BE2C (cell line): ENCODE measurements at places on chromosomes 13 and 19.

GRCh38 chr13:69947582-69947981 is 160.0 kb upstream of the ATXN8OS start:
- peak; percentile 24 for DNase-seq

DNA sequence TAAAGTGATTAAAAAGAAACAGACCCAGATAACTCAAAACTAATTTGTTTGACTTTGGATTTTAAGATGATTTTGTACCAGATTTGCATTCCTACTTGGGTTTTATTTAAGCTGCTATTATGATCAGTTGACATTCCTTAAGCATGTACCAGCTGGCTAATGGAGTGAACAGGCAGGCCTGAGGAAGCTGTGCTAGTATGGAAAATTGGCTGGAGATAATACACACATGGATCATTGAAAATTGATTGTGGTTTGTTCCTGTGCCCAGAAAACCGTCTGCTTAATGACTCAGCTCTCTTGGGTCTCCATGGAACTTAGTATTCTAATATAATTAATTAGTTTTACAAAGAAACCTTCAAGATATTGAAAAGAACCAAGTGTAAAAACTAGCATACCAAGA is 22.6 kb downstream of the POLR1D start:
- DNase-seq, result no peak

- DNase-seq, result no peak
These were observed 2.3 kb downstream of the U2AF2 start for GRCh38 chr19:55656988-55657747.

GRCh38 chr13:71137101-71137500 is 729.9 kb downstream of the DACH1 start:
- DNase-seq, result no peak

DNA sequence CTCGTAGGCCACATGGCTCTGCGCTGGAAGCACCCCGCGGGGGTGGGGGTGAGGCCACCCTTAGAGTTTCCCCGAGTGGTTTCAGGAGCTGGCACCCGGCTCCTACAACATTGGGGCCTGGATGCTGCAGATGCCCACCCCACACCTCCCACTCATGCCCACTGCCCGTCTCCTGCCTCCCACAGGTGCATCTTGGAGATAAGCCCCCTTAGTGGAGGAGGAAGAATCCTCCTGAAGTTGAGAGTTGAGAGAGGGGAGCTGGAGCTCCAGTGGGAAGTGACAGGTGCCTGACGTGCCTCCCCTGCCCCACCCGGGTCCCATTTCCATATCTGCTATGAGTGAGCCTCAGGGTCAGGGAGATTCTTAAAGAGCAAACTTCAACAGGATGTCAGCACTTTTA is 341.3 kb downstream of the TEX29 start:
- DNase-seq, result no peak

- no peak for DNase-seq
These were observed 3.6 kb upstream of the TNFAIP8L1 start for GRCh38 chr19:4635754-4636116.

- no peak for DNase-seq
These were observed 555 bp downstream of the SAMD4B start for GRCh38 chr19:39342647-39343305.

DNA sequence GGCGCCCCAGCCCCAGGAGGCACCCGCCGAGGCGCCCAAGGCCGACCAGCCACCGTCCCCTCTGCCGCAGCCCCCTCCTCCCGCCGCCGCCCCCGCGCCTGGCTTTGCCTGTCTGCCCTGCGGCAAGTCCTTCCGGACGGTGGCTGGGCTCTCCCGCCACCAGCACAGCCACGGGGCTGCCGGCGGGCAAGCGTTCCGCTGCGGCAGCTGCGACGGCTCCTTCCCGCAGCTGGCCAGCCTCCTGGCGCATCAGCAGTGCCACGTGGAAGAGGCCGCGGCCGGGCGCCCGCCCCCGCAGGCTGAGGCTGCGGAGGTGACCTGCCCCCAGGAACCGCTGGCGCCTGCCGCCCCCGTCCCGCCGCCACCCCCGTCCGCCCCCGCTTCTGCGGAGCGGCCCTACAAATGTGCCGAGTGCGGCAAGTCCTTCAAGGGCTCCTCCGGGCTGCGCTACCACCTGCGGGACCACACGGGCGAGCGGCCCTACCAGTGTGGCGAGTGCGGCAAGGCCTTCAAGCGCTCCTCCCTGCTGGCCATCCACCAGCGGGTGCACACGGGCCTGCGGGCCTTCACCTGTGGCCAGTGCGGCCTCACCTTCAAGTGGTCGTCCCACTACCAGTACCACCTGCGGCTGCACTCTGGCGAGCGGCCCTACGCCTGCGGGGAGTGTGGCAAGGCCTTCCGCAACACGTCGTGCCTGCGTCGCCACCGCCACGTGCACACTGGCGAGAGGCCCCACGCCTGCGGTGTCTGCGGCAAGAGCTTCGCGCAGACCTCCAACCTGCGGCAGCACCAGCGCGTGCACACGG is 2.6 kb upstream of the NAT14 start:
- DNase-seq, result peak; percentile 10

DNA sequence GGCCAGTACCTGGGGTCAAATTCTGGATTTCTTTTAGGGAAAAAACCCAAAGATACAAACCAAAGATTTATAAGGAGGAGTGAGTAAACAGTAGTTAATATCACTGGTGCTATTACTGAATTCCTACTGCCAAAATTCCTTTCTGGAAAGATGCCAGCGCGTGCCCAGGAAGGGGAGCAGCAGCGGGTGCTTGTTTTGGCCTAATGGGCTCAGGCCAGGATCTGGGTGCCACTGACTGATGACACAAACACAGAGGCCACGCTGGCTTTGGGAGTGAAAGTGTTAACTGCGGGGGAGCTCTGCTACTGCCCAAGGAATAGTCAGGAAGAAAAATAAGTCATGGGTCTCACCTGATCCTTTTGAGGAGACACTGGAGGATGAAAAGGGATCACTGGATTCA is 61.2 kb downstream of the KLF2 start:
- DNase-seq, result no peak

- no peak for DNase-seq
These were observed 7.6 kb downstream of the KANK3 start for GRCh38 chr19:8335343-8336071.

GRCh38 chr19:33472226-33472625 is 49.4 kb downstream of the PEPD start:
- DNase-seq, result no peak

DNA sequence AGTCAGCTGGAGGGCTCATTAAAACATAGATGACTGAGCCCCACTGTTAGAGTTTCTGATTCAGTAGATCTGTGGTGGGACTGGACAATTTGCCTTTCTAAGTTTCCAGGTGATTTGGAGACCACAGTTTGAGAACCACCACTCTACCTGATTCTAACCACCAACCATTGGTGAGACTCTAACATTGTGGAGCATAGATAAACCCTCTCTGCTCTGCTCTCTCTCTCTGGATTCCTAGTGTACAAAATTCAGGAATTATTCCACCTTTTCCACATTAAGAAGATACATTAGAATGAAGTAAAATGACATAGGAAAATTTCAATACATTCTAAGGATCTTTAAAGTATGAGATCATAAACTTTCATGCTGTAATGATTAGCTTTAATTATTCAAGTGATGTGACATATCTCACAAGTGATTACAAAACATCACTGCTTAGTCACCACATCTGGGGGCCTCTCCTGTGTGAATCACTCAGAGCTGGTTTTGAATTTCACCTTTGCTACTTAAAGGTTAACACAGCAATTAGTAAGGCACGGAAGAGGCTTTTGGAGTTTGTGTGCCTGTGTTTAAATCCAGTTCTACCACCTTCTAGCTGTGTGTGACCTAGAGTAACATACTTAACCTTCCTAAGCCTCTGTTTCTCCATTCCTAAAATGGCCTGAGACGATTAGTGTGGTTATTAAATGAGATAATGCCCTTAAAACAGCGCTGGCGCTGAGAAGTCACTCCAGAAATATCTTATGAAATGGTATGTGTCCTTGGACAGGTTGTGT is 78.5 kb upstream of the NBEA start:
- DNase-seq, result no peak

DNA sequence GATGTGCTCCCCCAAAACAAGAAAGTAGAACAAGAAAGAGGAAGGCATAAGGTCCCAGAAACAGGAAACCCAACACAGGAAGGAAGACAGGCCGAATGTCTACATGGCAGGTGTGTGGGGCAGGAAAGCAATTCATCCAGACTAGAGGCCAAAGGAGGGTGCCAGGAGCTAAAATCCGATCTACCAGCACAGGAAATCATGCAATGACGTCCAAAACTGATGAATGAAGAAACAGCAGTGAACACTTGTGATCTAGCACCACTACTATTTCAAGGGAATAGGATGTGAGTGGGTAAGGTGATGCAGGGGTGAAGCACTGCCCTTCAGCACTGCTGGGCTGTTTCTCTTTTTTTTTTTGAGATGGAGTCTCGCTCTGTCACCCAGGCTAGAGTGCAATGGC is 59.1 kb downstream of the DOCK9 start:
- no peak for DNase-seq

- no peak for DNase-seq
These were observed 8.2 kb downstream of the SLC25A30 start for GRCh38 chr13:45410001-45410400.

GRCh38 chr19:14379294-14380065 is 1.8 kb upstream of the ADGRE5 start:
- DNase-seq, result no peak

DNA sequence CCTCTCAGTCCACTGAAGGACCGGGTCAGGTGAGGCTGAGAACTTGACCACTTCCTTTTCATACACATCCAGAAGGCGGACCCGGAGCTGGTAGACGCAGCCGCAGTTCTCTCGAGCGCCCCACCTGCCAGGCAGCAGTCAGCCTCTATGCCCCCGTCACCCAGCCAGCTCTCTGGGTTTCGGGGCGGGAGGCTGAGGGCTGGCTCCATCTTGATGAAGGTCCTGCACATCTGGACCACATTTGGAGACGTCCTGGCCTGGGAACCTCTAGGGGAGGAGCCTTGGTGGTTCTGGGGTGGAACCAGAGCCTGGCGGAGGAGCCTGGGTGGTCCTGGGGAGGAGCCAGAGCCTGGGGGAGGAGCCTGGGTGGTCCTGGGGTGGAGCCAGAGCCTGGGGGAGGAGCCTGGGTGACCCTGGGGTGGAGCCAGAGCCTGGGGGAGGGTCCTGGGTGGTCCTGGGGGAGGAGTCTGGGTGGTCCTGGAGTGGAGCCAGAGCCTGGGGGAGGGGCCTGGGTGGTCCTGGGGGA is 14.3 kb downstream of the MRPS12 start:
- DNase-seq, result peak; percentile 26

GRCh38 chr19:42248270-42249148 is 6.1 kb upstream of the GSK3A start:
- no peak for DNase-seq

- no peak for DNase-seq
These were observed 1249.4 kb upstream of the SLC10A2 start for GRCh38 chr13:104315606-104316005.

- DNase-seq, result no peak
These were observed 1.5 kb downstream of the GNA11 start for GRCh38 chr19:3095441-3096191.

DNA sequence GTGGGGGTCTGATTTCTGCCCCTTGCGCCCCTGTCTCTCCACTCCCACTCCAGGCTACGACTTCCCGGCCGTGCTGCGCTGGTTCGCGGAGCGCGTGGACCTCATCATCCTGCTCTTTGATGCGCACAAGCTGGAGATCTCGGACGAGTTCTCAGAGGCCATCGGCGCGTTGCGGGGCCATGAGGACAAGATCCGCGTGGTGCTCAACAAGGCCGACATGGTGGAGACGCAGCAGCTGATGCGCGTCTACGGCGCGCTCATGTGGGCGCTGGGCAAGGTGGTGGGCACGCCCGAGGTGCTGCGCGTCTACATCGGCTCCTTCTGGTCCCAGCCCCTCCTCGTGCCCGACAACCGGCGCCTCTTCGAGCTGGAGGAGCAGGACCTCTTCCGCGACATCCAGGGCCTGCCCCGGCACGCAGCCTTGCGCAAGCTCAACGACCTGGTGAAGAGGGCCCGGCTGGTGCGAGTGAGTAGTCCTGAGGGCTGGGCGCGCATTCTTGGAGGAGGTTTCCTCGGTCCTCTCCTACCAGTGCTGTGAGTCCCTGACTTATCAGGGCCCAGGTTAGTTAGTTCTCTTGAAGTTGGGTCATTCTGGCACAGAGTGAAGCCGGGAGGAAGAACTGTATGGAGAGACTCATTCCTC is 12.7 kb downstream of the EHD2 start:
- DNase-seq, result no peak

GRCh38 chr13:78317030-78317429 is 286.3 kb downstream of the POU4F1 start:
- DNase-seq, result no peak

DNA sequence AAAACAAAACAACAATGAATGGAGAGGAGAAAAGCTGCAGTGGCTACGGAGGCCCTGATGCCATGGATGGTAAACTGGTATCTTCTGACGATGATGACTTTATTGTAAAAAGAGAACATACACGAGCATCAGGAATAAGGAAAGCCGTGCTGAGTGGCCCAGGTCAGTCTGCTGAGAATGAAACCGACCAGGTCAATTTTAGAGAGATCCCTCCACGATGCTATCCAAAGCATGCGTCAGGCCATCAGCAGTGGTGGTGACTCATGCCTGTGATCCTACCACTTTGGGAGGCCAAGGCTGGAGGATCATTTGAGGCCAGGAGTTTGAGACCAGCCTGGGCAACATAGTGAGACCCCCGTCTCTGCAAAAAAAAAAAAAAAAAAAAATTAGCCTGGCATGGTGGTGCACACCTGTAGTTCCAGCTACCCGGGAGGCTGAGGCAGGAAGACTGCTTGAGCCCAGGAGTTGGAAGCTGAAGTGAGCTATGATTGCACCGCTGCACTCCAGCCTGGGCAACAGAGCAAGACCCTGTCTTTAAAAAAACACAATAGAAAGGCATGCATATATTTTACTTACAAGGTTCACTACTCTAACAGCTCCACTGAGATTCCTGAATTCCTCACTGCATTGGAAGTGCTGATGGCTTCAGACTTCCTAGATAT is 62.3 kb downstream of the GADD45B start:
- DNase-seq, result no peak

GRCh38 chr19:14408491-14409145 is 10.5 kb downstream of the DDX39A start:
- DNase-seq, result no peak

- no peak for DNase-seq
These were observed 211.5 kb upstream of the KL start for GRCh38 chr13:32804673-32805230.
